Fibroblast of skin of scalp (primary cell): ENCODE measurements at places on chromosomes 6 and 20.
A peak's percentile ranks its signal among the peaks of the same experiment; 100 is the strongest.

DNA sequence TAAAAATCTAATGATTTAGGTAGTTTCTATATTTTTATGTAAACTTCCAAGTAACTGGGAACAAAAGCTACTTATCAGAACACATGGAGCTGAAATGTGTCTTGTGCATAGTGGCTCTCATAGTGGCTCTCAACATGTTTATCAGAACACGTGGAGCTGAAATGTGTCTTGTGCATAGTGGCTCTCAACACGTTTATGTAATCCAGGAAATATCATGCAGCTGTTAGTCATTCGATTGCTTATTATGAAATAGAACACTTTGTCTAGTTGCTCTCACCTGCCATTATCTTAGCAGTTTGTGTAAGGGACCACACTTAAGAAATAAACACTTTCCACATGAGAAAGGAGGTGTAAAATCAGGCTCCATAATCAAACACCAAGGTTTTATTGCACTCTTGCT lies 119.2 kb upstream of the ASCC3 start:
- no peak for DNase-seq

GRCh38 chr6:80544555-80544954 lies 438.1 kb downstream of the BCKDHB start:
- DNase-seq, result no peak

DNA sequence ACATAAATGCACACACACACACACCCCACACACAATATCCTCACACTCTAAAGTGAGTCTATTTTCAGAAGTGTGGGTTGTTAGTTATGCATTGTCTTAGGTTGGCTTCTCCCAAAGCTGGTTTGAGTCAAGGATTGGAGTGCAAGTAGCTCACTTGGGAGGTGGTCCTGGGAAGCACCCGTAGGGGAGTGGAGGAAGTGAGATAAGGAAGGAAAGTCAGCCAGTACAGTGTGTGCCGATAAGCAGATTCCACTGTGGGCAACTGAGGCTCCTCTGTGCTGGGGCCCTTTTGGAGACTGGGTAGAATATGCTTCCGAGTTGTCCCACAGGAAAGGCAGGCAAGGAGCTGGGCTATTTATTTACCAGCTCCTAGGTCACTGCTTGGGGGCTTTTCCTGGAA lies 67.2 kb downstream of the PLCB4 start:
- no peak for DNase-seq

DNA sequence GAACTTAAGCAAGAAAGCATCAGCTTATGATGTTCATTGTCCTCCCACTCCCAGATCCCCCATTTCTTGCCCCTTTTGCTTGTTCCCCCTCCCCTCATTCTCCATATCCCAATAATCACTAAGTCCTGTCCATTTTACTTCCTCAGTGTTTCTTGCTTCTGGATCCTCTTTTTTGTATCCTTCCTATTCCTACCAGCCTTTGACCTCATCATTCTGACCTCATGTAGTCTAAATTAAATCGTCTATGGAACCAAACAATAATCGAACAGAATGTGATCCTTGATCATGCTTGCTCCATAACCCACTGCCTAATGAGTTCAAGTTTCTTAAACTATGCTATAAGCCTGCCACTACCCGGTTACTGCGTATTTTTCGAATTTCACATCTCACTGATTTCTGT lies 5.4 kb upstream of the RSPH3 start:
- DNase-seq, result no peak

DNA sequence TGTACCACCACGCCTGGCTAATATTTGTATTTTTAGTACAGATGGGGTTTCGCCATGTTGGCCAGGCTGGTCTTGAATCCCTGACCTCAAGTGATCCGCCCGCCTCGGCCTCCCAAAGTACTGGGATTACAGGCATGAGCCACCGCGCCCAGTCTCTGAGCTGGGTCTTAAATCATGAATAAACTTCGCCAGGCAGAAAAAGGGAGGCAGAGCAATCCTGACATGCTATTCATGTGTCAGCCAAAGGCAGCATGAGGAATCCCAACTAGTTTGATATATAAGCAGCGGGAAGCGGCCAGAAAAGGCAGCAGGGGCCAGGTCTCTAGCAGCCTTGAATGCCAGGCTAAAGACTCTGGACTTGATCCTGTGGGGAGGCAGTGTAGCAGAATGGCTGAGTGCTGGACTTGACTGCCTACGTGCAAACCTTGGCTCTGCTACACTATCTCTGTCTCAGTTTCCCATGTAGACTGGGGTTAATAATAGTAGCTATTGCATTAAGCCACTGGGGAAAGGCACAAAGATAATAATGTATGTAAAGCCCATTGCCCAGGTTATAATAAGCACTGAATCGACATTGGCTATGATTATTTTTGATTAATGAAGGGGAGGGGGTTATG lies 1.8 kb downstream of the PROCR start:
- no peak for DNase-seq

- no peak for DNase-seq
Measured at GRCh38 chr20:37777012-37777950, 83.5 kb downstream of the CTNNBL1 start.

- DNase-seq, result no peak
Measured at GRCh38 chr6:81909981-81910900, 157.8 kb upstream of the TENT5A start.

DNA sequence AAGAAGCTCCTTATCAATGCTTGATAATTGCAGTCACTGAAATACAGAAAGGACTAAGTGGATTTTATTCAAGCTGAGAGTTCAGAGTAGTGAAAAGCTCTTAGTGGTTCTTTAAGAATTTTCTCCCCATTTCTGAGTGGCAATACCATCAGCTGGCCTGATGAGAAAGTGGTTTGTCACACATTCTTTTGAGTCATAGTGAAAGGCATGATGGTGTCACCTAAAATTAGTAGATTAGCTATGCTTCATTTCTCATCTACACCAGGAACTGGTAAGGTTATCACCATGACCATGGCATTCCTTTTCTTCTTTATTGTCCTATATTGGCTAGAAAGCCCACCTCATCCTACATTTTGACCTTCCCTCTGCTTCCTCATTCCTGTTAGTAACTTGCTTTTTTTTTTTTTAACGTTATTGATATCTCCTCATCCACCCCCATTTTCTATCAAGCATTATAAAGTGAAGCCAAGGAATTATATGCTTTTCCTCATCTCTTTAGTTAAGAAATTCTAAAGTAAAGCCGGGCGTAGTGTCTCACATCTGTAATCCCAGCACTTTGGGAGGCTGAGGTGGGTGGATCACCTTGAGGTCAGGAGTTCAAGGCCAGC lies 67.4 kb upstream of the LOC128125822 start:
- peak; percentile 2 for DNase-seq

DNA sequence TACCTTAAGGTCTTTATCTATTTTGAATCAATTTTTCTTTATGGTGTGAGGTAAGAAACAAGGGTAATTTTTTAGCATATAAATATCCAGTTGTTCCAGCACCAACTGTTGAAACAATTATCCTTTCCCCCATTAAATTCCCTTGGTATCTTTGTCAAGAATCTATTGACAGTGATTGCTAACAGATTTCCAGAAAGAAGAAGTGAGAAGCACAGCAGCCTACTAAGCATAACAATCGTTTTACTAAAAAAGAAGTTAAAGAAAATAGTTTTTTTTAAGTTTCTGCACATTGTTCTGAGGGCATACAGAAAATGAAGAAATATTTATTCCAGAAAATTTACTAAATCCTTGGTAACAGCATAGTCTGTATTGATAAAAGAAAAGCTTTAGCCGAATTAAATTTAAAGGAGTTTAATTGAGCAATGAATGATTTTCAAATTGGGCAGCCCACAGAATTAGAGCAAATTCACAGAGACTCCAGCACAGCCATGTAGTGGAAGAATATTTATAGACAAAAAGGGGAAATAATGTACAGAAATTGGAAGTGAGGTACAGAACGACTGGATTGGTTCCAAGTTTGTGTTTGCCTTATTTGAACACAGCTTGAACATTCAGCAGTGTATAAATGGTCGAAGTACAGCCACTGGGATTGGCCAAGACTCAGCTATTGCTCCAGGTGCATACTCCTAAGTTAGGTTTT lies 97.9 kb upstream of the UST start:
- no peak for DNase-seq

GRCh38 chr6:165701564-165702354 lies 38.7 kb upstream of the PDE10A start:
- no peak for DNase-seq

DNA sequence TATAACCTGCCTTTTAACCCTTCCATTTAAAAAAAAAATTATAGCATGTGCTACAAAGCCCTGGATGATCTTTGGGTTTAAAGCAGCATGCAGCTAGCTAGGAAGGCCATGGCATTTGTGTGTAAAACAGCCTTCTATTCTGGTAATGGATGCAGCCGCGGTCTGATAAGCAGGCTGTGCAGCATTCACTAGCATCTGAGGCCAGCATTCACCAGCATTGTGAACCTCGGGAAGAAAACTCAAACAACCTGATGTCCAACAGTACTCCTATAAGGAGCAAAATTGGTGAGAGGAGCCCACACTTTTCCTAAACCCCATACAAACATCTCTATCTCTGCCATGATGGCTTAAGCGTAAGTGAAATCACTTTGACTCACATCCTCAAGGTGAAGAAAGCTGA lies 265.5 kb downstream of the PTPRT start:
- no peak for DNase-seq

- DNase-seq, result peak; percentile 96
Measured at GRCh38 chr20:34222208-34222607, 19.0 kb upstream of the ASIP start.

DNA sequence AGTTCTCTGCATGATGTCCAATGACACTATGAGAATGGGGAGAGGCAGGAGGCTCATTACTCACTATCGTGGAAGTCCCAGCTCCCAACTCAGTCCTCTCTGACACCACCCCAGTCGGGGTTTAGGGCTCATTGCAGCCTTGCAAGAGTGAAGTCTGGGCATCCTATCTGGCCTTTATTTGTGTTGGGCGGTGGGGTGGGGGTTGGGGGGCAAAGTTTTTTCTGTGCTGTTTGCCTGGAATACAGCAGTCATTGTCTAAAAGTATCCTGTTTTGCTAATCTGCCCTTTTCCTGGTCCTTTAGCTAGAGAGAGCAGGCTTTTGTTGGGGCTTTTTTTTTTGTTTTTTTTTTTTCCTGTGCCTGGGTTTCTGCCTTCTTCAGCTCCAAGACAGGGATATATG lies 174.2 kb downstream of the MYLK4 start:
- DNase-seq, result no peak

GRCh38 chr6:40336940-40337760 lies 250.0 kb downstream of the LRFN2 start:
- no peak for DNase-seq

GRCh38 chr20:34871966-34872621 lies 562 bp downstream of the GGT7 start:
- DNase-seq, result no peak

GRCh38 chr20:24566656-24567055 lies 97.2 kb downstream of the SYNDIG1 start:
- no peak for DNase-seq

DNA sequence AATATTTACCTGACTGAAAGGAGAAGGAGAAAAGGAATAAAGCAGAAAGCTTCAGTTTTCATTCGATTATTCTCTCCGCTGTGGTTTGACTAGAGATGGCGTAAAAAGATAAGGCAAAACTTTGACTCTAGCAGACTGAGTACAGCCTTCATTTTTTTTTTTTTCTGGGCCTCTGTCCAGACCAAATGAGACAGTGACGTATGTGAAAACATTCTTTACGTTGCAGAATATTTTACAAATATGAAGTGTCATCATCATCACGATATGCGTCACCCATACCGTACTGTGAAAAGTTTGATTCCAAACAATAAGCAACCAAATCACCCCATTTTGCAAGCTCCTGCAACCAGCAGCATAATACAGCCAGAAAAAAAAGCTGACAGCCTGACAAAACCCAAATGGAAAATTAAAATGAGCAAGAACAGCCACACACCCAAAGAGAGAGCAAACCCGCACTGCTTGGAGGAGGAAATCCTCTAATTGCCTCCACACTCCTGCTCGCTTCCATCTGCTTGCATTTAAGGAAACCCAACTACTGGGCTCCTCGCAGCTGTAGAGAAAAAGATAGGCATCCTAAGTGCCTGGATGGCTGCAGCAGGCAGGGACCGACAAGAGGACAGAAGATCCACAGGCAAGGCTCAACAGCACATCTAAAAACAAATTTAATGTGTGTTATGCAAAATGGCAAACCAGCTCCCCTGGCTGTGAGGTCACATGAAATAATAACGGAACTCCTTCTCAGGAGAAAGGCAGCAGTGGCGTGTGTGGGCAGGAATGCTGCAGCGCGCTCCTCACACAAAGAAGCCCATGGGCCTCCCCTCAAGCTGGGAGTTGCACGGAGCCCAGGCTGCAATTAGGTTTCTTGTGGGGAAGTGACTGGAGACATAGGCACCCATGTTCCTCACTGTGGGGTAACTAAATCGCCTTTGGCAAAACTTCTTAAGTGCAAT lies 113.1 kb downstream of the FYN start:
- DNase-seq, result peak; percentile 92

DNA sequence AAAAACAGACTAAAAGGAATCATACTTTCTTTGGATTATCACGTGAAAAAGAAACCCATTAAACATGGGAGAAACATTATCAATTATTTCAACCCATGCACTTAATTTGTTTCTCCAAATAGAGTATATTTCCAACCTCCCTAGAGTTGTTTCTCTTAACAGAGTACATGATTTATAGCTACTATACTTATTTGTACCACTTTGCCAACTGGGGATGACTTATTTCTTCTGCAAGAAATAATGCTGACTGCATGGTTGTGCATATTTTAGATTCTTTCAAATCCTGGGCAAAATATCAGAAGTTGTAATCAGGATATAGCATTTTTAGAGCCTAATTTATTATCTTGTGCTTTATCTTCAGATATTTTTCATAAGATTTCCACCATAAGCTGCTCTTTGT lies 629.1 kb upstream of the EYS start:
- no peak for DNase-seq

GRCh38 chr20:21944227-21944626 lies 238.8 kb downstream of the PAX1 start:
- DNase-seq, result no peak

DNA sequence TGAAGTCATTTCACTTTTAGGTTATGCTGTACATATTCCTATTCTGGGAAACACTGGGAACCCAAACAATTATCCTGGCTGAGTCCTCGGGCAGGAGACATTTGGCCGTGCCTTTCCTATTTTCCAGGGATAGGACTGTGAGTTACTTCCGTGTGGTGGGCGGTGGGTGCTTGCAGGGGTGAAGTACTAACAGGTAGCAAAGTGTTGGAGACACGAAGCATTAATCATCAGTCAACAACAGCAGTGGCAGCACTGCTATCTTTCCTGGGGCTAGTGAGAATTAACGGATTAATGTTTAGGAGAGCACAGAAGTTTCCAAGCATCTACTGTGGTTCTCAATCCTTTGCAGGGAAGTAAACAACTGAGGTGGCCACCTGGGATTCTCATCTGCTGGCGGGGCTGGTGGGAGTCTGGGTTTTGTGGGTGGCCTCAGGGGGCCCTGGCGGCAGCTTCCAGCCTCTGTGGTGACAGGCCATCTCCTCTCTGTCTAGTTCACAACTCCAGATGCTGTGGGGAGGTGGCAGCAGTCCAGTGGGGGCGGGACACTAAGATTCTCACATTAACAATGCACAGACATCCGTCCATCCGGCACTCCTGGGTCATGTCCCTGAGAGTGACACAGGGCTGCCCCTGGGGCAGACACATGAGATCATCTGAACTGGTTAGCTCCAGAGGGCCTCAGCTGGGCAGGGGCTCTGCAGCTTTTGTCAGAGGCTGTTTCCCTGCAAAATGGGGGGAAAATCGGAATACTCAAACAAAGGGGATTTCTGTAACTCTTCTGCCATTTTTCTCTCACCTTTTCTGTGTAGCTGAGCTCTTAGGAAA lies 90.9 kb downstream of the GJA10 start:
- DNase-seq, result peak; percentile 94
